ENCODE measurements at places on chromosomes 7 and 10. TPM values are rescaled to one million over a fixed set of nuclear protein-coding genes. Genes with fewer than 3 reads are reported as not detected.

GRCh38 chr10:11743461-11744338 lies 1.5 kb downstream of the ECHDC3 start:
- no peaks in the 10 kb centered on the region for H3K36me3 ChIP-seq
- no peak overlapping the region for H3K27ac ChIP-seq
- no peak overlapping the region for H3K4me3 ChIP-seq
- H3K27me3 ChIP-seq: no peaks in the 10 kb centered on the region
- no peak for DNase-seq

DNA sequence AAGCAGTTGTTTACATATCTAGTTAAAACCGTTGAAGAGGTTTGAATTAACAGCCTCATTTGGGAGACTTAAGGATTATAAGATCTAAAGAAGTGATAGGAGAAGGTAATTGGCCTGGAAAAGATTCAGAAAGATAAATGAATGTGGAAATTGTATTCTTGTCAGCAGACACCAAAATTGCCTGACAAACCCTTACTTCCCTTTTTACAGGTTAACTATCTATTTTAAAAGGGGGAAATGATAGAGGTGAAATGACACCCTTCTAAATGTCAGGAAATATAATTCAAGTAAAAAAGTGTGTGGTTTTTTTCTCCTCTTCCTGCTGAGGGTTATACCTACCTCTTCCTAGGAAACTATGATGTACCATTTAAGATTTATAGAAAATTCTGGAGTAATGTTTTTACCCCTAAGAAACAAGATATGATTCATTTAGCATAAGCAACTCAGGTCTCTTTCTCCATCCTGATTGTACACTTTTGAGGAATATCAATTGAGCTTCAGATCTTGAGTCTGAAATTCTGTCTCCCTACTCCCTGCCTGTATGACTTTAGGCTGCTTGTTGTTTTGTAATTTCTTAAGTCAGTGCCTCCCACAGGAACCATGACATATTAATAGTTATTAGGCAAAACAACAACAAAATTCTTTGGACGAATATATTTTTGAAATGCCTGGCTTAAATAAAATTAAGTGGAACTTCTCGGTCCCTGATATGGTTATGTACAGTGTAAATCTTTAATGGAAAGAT lies 250.4 kb downstream of the RNLS start:
- peaks cover 12% of the 10 kb centered on the region for H3K4me1 ChIP-seq
- H3K36me3 ChIP-seq: no peaks in the 10 kb centered on the region
- no peak overlapping the region for H3K4me3 ChIP-seq
- H3K27me3 ChIP-seq: no peaks in the 10 kb centered on the region
- peak overlapping the region; percentile 70 for H3K27ac ChIP-seq

Gene LRRD1
- total RNA-seq: not detected

Gene AFAP1L2
- total RNA-seq: 4.4 TPM
